ENCODE measurements at places on chromosomes 5 and 9. TPM values are rescaled to one million over a fixed set of nuclear protein-coding genes. Genes with fewer than 3 reads are reported as not detected.

- no peaks in the 10 kb centered on the region for H3K4me1 ChIP-seq
- no peaks in the 10 kb centered on the region for H3K27me3 ChIP-seq
- H3K27ac ChIP-seq, result no peak overlapping the region
- H3K36me3 ChIP-seq, result no peaks in the 10 kb centered on the region
- no peak overlapping the region for H3K4me3 ChIP-seq
These were observed 3.4 kb downstream of the BTNL9 start for GRCh38 chr5:181043285-181044092.

GRCh38 chr9:114957558-114957957 is 27.2 kb upstream of the TNFSF8 start:
- DNase-seq, result no peak
- H3K36me3 ChIP-seq, result no peaks in the 10 kb centered on the region
- no peak overlapping the region for H3K27ac ChIP-seq

DNA sequence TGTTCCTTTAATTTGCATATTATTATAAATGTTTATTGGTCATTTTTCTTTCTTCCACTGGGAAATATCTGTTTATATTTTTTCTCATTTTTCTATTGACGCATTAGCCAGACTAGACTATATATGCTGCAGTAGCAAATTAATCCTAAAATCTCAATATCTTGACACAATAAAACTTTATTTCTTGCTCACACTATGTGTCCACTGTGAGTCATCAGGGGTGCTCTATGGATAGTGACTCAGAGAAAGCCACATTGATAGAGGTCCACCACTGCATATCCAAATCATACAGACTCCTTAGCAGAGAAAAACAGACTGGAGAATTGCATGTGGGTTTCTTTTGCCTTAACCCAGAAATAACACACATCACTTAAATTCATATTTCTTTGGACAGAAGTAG is 20.8 kb downstream of the OR1L3 start:
- H3K36me3 ChIP-seq, result no peaks in the 10 kb centered on the region
- no peaks in the 10 kb centered on the region for H3K27me3 ChIP-seq
- no peak for DNase-seq
- H3K4me3 ChIP-seq, result no peak overlapping the region

DNA sequence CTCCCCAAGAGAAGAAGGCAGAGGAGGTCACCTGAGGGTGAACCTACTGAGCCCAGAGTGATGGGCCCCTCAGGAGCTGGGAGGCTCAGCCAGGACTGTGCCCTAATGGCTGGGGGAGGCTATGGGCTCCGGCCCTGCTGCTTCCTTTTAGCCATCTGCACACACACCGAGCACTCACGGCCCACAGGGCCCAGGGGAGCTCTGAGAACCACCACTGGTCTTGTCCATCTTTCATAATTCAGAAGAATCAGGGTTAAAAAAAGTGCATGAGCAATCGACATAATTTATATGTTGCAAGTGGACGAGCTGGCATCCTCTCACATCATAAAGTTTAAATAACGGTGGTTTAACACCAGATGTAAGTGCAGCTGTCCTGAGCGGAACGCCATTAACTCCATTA is 162.1 kb downstream of the FSTL4 start:
- H3K36me3 ChIP-seq, result no peaks in the 10 kb centered on the region
- peaks cover 5% of the 10 kb centered on the region for H3K4me1 ChIP-seq
- DNase-seq, result no peak
- H3K27ac ChIP-seq, result no peak overlapping the region

- DNase-seq, result no peak
- peaks cover 16% of the 10 kb centered on the region for H3K4me1 ChIP-seq
- H3K36me3 ChIP-seq, result no peaks in the 10 kb centered on the region
- no peak overlapping the region for H3K4me3 ChIP-seq
- H3K27me3 ChIP-seq, result no peaks in the 10 kb centered on the region
- peak overlapping the region; percentile 36 for H3K27ac ChIP-seq
These were observed 12.6 kb upstream of the EXOC3 start for GRCh38 chr5:430214-430925.

DNA sequence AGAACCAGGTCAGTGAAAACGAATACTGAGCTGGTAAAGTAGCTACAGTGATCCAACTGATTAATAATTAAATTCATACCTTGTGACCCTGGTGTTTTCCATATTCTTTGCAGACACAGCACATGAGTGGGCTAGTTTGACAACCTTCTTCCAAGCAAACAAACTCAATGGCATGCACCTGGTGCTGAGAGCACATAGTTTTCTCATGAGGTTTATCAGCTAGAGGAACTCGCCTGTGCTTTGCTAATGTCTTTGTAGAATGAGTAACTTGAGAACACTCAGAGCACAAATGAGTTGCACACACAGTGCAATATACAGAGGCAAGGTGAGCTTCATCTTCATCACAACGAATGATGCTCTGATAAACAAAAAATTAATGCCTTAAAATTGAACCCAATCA is 12.6 kb downstream of the TRIM23 start:
- no peak for DNase-seq
- H3K4me1 ChIP-seq, result no peaks in the 10 kb centered on the region
- no peaks in the 10 kb centered on the region for H3K27me3 ChIP-seq
- no peak overlapping the region for H3K4me3 ChIP-seq
- H3K36me3 ChIP-seq, result no peaks in the 10 kb centered on the region

DNA sequence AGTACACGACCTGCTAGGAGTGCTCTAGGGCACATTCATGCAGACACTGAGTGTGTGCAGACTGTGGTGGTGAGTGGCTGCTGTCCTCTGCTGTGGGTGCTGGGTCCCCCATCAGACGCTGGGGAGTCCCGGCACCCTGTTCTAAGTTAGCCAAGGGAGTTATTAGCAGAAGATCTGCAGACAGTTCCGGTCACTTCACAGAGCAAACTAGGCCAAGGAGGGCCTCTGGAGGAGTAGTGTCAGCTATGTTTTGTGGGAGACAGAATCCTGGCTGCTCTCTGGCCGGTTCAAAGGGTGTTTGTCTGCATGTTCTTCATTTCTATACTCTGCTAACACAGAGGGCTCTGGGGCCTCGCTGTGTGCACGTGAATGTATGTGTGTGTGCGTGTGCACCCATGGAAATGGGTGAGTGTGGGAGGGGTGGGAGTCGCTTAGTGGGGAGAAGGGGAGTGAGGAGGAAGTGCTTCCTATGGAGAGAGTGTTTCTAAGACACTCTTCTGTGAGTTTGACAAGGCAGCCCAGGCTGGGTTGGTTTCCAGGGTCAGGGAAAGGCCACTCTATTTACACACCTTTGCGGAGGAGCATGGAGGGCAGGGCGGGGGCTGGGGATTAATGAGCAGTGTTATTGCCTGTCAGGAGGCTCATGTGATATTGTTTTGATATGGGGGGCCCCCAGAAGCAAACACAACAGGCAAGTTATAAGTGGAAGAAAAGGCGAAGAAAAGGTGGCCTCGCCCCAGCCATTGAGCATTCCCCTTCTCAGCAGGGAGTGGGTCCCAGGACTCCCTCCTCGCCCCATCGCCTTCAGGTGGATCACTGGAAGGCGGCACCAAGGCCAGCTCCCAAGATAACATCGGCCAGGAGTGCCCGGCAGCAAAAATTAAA is 68.9 kb downstream of the MACROH2A1 start:
- H3K27me3 ChIP-seq, result no peaks in the 10 kb centered on the region
- H3K4me1 ChIP-seq, result peaks cover 13% of the 10 kb centered on the region
- no peak for DNase-seq
- no peaks in the 10 kb centered on the region for H3K36me3 ChIP-seq

DNA sequence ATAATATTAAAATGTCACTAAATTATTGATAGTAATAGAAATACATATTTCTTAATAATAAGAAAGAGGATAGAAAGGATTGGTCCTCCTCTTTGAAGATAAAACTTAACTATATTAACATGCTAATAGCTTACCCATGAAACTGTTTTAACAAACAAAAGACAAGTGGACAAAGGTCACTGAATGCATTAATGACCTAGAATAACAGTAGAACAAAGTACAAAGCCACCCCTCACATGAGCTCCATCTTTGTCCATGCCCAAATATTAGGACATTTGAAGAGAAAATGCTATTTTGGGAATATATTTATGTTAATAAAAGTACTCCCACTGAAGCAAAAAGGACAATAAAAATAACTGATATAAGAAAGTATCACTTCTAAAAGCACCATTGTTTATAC is 34.1 kb upstream of the SLC22A5 start:
- DNase-seq, result no peak
- no peaks in the 10 kb centered on the region for H3K36me3 ChIP-seq
- H3K27me3 ChIP-seq, result no peaks in the 10 kb centered on the region
- H3K4me1 ChIP-seq, result no peaks in the 10 kb centered on the region

- H3K4me3 ChIP-seq, result no peak overlapping the region
- H3K36me3 ChIP-seq, result no peaks in the 10 kb centered on the region
- H3K27me3 ChIP-seq, result no peaks in the 10 kb centered on the region
- no peak overlapping the region for H3K27ac ChIP-seq
These were observed 40.5 kb upstream of the CDH18 start for GRCh38 chr5:20028506-20028905.

- no peaks in the 10 kb centered on the region for H3K27me3 ChIP-seq
- no peaks in the 10 kb centered on the region for H3K36me3 ChIP-seq
- no peaks in the 10 kb centered on the region for H3K4me1 ChIP-seq
- H3K4me3 ChIP-seq, result no peak overlapping the region
- no peak for DNase-seq
These were observed 169.0 kb downstream of the DOCK2 start for GRCh38 chr5:169805937-169806700.

- H3K27me3 ChIP-seq, result no peaks in the 10 kb centered on the region
- H3K4me1 ChIP-seq, result no peaks in the 10 kb centered on the region
- H3K27ac ChIP-seq, result no peak overlapping the region
- no peak for DNase-seq
These were observed 81.0 kb upstream of the PALM2AKAP2 start for GRCh38 chr9:109699019-109699418.

DNA sequence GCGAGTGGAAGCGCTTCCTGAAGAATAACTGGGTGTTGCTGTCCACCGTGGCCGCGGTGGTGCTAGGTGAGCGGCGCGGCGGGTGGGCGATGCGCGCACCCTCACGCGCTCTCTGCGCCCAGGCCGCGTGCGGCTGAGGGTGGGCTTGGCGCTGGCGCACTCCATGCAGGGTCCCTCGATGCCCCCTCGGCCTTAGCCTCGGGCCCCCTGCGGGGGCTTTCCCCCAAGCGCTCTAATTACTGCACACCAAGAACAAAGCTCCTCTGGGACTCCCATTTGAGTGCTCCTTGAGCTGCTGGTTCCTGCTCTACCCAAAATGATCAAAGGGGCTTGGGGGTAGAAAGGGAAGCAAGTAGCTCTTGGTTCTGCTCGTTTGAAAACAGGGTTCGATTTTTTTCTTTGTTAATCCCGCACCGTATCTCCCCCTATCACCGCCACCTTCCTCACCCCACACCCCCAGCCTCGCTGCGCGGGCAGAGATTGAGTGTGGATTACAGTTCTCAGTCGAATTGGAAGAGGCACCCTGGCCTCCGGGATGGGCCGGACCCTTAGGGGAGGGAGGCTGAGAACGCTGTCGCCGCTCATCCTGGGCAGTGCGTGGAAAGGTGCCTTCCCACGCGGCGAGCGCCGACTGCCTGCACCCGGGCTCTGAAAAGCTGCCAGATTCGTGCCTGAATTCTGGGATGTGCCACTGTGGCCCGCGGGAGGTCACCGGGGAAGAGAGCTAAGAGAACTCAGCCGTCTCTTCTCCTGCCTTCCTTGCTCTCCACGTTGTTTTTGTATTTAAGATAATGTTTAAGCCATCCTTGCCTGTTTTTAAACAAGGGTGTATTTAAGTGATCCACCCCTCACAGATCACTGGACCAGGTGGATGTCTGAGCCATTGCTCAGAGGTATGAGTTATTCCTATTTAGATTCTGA is 697 bp downstream of the SLC1A1 start:
- H3K36me3 ChIP-seq, result no peaks in the 10 kb centered on the region
- H3K4me1 ChIP-seq, result peaks cover 24% of the 10 kb centered on the region
- peak overlapping the region; percentile 82 for H3K4me3 ChIP-seq
- DNase-seq, result no peak
- no peaks in the 10 kb centered on the region for H3K27me3 ChIP-seq
- peak overlapping the region; percentile 68 for H3K27ac ChIP-seq

The GFRA3 gene
- 4.7 TPM for total RNA-seq

The MAT2B gene
- 38.3 TPM for total RNA-seq

Measured in vagina (tissue), 2 donors.